Activated CD4-positive, alpha-beta T cell treated with anti-CD3 and anti-CD28 coated beads, Interleukin-2, amount 50 U/mL, for 48 hours (primary cell): ENCODE measurements at places on chromosomes 11 and 22.
A peak's percentile ranks its signal among the peaks of the same experiment; 100 is the strongest.

DNA sequence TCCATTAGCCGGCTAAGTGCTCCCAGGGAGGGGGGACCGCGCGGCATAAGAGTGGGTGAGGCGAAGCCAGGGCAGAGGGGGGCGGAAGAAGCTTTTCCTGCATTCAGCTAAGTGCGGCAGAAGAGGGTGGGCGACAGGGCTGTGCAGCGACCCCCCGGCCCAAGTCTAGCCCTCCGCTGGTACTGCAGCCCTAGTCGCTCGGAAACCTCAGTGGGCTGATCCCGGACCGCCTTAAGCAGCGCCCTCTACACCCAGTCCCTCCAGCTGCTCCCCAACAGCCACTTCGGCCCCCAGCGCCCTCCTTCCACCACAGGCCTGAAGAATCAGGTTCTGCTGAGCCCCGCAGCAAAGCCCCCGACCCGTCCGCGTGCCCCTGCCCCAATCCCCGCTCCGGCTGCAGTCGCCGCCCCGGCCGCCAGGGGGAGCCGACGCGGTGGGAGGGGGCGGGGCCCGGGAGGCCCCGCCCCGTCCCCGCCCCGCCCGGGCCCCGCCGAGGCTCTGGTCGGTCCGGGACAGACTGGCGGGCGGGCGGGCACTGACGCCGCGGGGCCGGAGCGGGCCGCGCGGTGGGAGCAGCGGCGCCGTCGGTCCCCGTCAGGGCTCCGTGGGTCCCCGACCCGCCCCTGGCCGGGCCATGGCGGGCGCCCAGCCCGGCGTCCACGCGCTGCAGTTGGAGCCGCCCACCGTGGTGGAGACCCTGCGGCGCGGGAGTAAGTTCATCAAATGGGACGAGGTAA, at the start of gene PLCB3:
PLCB3 (plus strand) TSS at position 515 of the 737 bp plus-strand sequence; CDS start at position 635, 120 bp downstream.
- DNase-seq: peak; percentile 60

DNA sequence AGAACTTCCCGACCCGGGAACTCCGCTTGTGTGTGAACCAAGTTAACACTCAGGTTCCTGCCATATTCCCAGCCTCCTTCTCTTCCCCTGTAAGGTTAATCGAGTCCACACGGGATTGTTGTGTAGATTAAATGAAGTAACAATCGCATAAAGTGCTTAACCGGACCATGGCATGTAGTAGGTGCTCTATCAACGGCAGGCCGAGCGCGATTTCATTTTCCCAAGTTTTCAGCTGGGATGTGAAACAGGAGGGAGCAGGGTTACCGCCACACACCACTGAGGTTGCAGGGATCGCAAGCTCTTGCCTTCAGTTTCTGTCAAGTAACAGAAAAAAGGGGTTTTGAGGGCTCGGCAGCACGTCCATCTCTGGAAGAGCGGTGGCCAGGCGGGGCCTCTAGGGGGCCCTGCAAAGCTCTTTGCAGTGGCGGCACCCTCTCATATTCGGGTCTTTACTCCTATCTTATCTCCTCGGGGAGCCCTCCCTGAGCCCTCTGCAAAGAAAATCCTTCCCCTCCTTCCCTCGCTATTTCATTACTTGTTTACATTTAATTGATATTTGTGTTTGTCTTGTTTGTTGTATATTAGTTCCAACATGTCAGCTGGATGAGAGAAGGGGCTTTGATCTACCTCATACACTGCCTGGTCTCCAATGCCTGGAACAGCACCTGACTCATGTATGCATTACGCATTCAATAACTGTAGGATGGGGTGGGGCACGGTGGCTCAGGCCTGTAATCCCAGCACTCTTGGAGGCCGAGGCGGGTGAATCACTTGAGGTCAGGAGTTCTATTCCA, 816 bp upstream of the PLEKHA7 start:
- DNase-seq: peak; percentile 25

DNA sequence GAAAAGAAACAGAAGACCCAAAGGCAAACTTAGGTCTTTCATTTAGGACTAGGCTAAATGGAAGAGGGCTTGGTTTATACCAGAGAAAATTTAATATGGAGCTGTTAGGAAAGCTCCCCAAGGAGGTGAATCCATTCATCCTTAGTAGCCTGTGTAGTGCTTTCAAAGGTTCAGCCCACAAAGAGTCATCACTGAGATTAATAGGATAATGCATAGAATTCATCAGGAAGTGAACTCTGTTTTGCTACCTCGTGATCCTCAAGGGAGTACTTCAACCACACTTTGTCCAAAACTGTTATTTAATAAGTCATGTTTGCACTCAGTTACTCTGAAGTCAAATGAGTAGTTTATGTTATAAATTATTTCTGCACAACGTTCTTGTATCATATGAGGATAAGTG, 43.3 kb upstream of the MMP7 start:
- DNase-seq: no peak

GRCh38 chr11:126607374-126607773, 251.9 kb downstream of the ST3GAL4 start:
- DNase-seq: peak; percentile 11

DNA sequence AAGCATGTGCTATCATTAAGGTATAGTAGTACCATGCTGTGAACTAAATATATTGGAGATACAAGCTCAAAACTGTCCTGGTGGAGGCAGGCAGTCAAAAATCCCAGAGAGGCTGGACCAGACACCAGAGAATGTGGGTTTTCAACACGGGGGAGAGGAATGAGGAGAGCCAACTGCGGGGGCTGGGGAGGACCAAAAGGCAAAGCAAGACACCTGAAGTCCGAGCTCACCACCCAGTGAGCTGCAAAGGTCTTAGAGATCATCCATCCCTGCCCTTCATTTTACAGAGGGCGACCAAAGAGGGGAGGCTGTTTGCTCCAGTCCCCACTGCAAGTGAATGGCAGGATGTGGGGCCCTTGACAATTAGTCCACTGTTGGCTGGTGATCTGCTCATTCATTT, 10.0 kb downstream of the RIBC2 start:
- DNase-seq: no peak

- DNase-seq: no peak
Measured at GRCh38 chr11:28736256-28736655, 628.1 kb downstream of the METTL15 start.

DNA sequence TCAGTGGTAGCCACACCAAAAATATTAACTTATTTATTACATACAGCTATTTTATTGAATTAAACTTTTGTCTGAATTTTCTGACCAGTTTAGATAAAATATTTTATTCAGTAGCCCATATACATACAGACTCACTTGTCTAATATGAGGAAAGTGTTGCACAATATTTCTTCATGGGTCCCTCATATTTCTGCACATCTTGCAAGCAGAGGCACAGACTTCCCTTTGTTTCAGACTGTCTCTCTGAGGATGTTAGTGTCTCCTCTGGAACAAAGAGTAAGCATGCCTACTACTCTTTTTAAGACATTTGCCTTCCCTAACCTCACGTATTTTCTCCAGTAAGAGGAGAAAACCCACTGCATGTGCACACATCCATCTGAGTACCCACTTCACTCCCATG, 81.2 kb downstream of the OR5AK2 start:
- no peak for DNase-seq

DNA sequence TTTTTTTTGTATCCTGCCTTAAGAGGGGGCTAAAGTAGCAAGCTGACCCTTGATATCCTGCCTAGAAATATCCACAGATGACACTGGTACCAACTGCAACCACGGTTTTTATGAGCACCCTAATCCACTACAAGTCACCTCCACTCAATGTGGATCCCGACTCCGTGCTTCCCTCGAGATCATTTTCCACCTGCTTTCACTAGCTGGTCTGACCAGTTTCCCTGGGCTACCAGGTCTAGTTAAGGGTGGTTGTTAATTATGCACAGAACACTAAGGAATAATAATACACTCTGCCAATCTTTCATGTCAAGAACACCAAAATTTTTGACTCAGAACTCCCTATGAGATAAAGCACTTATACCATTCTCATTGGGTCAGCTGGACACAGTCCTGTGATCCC, 82.3 kb downstream of the ABTB2 start:
- DNase-seq: no peak

- no peak for DNase-seq
Measured at GRCh38 chr11:35689081-35689996, 26.8 kb downstream of the TRIM44 start.

- no peak for DNase-seq
Measured at GRCh38 chr22:37534445-37534844, 15.2 kb upstream of the CARD10 start.

DNA sequence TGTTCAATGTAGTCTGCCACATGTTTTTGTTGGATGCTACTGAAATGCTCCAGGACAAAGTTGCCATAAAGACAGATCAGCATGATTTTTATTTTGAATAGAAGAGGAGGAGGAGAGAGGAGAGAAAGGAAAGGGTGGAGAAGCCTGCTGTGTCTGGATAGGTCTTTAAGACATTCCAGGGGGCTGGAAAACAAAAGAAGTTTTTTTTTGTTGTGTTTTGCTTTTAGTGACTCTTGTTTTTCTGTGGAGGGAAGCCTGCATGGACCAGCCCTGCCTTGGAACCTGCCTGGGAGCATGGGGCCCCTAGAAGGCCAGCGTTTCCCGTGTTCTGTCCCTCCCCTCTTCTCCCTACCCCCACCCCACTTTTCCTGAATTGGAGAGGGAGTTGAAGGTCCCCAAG, 2.3 kb downstream of the TSPAN18 start:
- DNase-seq: no peak

DNA sequence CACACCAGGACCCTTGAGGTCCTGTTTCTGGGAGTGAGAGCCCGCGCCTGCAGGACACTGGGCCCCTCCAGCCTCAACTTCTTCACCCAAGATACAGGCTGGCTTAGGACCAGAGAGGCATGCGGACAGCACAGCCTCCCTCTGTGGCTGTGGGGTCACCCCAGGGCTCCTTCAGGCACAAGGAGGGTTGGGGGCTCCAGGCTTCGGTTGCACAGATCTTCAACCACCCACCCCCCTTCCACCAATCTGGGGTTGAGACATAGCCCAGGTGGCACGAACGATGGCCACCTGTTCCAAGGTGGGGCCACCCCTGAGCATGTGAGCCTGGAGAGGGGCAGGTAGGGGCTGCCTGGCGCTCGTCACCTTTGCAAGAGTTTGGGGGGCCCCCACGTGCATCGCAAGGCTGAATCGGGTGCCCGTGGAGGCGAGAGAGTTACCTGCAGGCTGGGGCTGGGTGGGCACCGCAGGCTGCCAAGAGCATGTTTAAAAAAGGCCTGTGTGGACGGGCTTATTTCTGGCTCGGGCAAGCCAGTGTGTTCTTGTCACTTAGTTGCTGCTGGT, 1.2 kb downstream of the ZDHHC8 start:
- no peak for DNase-seq
